Lung (tissue), 17 donors: ENCODE measurements at places on chromosomes 7 and 10. TPM values are rescaled to one million over a fixed set of nuclear protein-coding genes. Genes with fewer than 3 reads are reported as not detected.

- H3K4me1 ChIP-seq: no peaks in the 10 kb centered on the region
- no peak for DNase-seq
- no peak overlapping the region for H3K27ac ChIP-seq
- peaks cover 41% of the 10 kb centered on the region for H3K36me3 ChIP-seq
- H3K27me3 ChIP-seq: no peaks in the 10 kb centered on the region
These were observed 19.0 kb downstream of the MSRB2 start for GRCh38 chr10:23114228-23114850.

GRCh38 chr7:40419806-40420205 is 285.0 kb downstream of the SUGCT start:
- H3K4me1 ChIP-seq: no peaks in the 10 kb centered on the region
- H3K27ac ChIP-seq: no peak overlapping the region
- H3K4me3 ChIP-seq: no peak overlapping the region
- no peak for DNase-seq
- H3K36me3 ChIP-seq: no peaks in the 10 kb centered on the region

GRCh38 chr7:55061726-55062499 is 43.1 kb downstream of the EGFR start:
- no peaks in the 10 kb centered on the region for H3K27me3 ChIP-seq
- no peak overlapping the region for H3K4me3 ChIP-seq
- DNase-seq: no peak

- no peaks in the 10 kb centered on the region for H3K27me3 ChIP-seq
- H3K27ac ChIP-seq: no peak overlapping the region
- H3K4me1 ChIP-seq: no peaks in the 10 kb centered on the region
These were observed 21.8 kb upstream of the LOXL4 start for GRCh38 chr10:98289802-98290209.

- no peak overlapping the region for H3K27ac ChIP-seq
- H3K4me3 ChIP-seq: no peak overlapping the region
- DNase-seq: no peak
- no peaks in the 10 kb centered on the region for H3K4me1 ChIP-seq
These were observed 94.6 kb downstream of the TACC2 start for GRCh38 chr10:122083478-122084025.

- H3K4me3 ChIP-seq: peak overlapping the region; percentile 95
- DNase-seq: peak; percentile 86
- H3K4me1 ChIP-seq: peaks cover 18% of the 10 kb centered on the region
- peak overlapping the region; percentile 100 for H3K27ac ChIP-seq
These were observed 1.4 kb downstream of the FBXW4 start for GRCh38 chr10:101693651-101693977.

DNA sequence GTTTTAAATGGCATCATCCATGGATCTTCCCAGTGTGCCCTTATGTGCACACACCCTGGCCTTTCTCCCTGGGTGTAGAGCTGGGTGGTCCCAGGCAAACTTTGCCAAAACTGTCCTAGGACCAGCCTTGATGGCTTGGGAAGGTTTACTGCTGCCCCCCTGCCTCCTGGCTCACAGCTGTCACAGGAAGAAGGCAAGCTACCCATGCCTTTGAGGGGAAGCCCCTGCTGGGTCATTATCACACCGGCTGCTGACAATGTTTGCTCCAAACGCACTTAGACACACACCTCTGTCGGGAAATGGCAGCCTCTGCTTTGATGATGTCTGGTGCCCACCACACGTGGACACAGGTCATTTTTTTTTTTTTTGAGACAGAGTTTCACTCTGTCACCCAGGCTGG is 25.2 kb upstream of the FIGNL1 start:
- no peaks in the 10 kb centered on the region for H3K27me3 ChIP-seq
- H3K4me1 ChIP-seq: no peaks in the 10 kb centered on the region
- H3K36me3 ChIP-seq: no peaks in the 10 kb centered on the region
- no peak for DNase-seq

DNA sequence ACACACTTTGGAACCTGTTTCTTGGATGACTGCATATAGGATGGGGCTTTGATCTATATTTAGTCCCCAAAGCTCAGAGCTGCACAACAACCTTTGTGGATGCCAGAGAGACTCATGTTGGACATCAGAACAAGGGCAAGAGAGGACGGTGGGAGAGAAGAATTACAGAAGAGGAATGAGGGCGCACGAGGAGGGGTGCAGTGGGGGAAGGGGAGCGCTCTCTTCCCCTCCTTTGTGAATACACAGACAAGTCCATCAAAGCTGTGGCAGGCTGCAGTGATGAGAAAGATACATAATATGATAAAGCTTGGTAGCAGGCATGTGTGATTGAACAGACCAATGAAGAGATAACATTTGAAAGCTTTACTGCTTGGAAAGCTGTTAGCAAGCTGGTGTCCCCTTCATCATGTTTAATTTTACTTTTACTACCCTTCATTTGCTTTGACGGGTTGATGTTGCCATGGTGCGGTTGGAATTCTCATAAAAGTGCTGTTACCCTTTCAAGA is 857.8 kb downstream of the KCNMA1 start:
- peaks cover 7% of the 10 kb centered on the region for H3K4me1 ChIP-seq
- peak overlapping the region; percentile 33 for H3K27ac ChIP-seq
- no peaks in the 10 kb centered on the region for H3K27me3 ChIP-seq
- H3K4me3 ChIP-seq: no peak overlapping the region
- no peaks in the 10 kb centered on the region for H3K36me3 ChIP-seq

DNA sequence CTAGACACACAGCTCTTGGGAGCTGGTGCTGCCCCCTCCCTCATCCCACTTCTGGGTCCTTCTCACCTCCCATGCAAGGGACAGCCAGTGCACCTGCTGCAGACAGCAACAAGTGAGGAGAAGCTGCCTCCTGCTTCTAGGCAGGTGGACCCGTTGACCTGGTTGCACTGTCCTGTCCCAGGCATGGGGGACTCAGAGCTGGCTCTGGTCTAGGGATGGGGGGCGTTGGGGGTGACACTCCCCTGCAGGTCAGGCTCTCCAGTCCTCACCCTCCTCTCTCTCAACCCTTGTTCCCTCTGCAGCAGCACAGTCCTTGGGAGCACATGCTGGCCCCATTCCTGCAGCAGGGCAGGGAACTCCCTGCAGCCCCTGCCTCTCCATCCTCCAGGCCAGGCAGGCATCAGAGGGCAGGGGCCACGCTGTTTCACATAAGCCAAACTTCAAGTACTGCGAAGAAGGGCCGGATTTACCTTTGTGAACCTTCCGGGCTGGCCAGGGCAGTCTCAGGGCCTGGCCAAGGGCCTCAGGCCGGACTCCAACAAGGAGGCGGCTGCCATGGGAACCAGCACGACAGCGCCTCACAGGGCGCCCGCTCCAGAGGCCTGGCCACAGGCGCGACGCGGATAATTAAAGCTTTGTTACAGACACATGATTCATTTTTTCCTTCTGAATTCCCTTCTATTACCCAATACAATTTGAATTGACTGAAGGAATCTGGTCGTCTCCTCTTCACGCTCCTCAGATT is 48.5 kb downstream of the RASGEF1A start:
- no peaks in the 10 kb centered on the region for H3K4me1 ChIP-seq
- no peaks in the 10 kb centered on the region for H3K36me3 ChIP-seq
- H3K27ac ChIP-seq: no peak overlapping the region
- no peak for DNase-seq

The SPAM1 gene
- total RNA-seq: not detected
